ENCODE measurements at places on chromosomes 6 and 20.

DNA sequence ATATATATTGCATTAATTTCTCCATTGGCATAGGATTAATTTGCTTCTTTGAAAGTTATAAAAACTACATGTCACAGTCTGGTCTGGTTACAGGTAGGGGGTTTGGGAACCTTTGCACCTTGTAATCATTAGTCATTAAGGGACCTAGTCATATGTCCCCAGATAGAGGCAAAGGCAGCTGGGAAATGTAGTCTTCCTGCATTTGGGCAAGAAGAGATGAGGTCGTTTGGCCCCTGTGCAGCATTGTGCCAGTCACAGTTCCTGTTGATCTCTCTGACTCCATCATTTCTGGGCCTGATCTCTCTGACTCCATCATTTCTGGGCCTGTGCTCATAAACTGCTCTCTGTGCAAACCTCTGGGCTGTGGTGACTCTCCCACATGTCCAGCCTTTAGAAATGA, 73.2 kb downstream of the BCKDHB start:
- no peak for DNase-seq

GRCh38 chr6:41767112-41767833, 12.4 kb downstream of the FRS3 start:
- no peak for DNase-seq

GRCh38 chr6:108589244-108589791, 28.6 kb downstream of the FOXO3 start:
- no peak for DNase-seq

- DNase-seq = no peak
Measured at GRCh38 chr20:13101276-13101675, 92.5 kb downstream of the SPTLC3 start.

GRCh38 chr6:24126586-24127192, 674 bp downstream of the NRSN1 start:
- DNase-seq = no peak

DNA sequence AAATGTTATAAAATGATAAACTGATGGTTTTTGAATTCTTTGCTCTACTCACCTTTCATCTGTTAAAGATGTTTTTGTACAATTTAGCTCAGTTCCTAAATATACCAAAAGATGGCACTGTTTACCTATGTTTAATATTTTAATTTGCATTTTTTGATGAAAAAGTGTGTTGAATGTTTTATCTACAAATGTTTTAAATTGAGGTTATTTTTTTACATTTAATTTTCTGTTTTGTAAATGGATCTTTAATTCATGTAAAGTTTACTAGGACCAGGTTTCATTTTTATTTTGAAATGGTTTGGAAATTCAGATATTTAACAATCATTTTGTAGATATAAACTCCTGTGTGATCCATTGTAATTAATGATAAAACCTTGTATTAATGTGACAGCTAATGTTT, 30.0 kb downstream of the CDKAL1 start:
- no peak for DNase-seq

GRCh38 chr6:135814043-135814442, 37.5 kb upstream of the PDE7B start:
- DNase-seq = no peak

- DNase-seq = no peak
Measured at GRCh38 chr20:60117065-60117464, 158.8 kb downstream of the CDH26 start.

DNA sequence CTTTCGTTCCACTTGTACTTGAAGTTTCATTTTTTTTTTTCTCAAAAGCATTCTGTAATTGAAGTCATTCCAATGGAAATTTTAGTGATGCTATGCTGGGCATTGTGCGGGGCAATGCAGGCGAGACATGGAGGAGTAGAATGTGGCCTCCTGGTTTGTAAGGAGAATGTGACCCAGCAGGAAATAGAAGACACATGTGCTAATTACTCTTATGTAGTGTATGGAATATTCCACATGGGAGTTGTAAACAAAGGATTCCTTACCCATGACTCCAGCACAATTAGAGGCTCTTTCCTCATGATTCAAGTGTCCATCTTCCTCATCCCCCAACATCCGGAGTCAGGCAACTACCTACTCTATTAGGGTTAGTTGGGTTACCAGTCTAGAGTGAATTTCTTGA, 14.9 kb upstream of the RFPL4B start:
- DNase-seq = no peak

- no peak for DNase-seq
Measured at GRCh38 chr20:58877976-58878360, 25.5 kb downstream of the GNAS start.

DNA sequence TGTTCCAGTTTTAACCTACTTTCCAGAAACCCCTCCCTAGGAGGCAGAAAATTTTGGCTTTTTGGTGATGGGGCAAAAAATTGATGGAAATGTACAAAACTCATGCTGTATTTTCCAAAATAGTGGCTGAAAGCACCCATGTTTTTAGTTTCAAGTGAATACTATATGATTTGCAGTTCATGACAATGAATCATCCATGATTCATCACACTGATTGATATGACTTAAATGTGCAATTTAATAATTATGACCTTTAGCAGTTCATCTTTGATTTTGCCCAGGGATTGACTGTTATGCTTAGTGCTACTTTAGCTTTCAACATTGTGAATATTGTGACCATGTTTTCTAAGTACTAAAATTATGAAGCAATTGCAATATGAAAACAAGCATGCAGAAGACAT, 478.7 kb downstream of the HTR1B start:
- no peak for DNase-seq

- no peak for DNase-seq
Measured at GRCh38 chr20:37526238-37526838, 1.3 kb downstream of the BLCAP start.

DNA sequence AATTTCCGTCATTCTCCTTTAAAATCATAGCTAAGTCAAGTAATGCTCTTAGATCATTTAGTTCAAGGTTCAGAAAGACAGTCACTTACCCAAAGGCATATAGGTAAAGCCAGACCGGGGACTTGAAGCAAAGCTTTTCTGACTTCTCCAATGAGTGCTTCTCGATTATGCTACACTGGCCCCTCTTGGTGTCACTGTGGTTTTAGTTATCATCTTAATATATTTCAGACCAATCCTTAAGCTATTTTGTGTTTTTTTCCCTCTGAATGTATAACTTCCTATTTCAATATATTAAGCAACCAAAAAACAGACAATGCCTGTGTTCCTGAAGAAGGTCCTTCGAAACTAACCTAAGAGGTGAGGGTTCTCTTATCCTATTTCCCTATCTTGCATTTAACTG, 3.9 kb downstream of the PRDM1 start:
- DNase-seq = no peak

- no peak for DNase-seq
Measured at GRCh38 chr6:170032197-170032596, 258.7 kb downstream of the DLL1 start.

DNA sequence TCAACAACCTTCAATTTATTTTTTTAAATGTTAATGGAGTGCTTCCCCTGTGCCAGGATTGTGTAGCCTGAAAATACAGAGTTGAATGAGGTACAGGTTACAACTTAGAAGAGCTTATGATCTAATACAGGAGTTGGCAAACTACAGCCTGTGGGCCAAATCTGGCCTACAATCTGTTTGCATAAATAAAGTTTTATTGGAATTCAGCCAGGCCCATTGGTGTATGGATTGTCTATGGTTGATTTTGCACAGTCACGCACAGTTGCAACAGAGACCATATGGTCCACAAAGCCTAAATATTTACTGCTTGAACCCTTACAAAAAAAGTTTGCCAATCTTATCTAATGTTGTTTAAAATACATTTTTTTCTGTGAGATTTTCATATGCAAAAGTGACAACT, 177.3 kb upstream of the CCN2 start:
- DNase-seq = no peak

GRCh38 chr6:109019911-109020310, 74.7 kb downstream of the SESN1 start:
- DNase-seq = no peak

DNA sequence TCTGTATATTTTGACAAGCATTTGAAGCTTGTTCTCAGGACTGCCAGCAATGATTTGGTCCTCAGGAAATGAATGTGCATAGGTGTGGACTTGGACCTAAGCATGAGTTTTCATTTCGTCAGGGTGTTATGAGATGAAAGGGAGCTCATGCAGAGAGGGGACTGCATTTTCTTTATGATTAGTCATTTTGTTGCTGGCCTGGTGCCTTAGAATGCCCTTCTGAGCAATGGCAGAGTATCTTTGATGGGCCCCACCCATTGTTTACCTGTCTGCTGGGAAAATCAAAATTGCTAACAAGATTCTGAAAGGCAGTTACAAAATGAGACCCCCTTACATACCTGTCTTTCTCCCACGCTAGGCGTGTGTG, 51.5 kb upstream of the MTHFD1L start:
- DNase-seq = no peak

GRCh38 chr6:13113981-13114593, 214.2 kb downstream of the TBC1D7 start:
- DNase-seq = no peak

GRCh38 chr6:135449246-135449645, 48.3 kb downstream of the AHI1 start:
- no peak for DNase-seq

- DNase-seq = no peak
Measured at GRCh38 chr6:38092964-38093363, 273.4 kb downstream of the ZFAND3 start.

GRCh38 chr6:105036351-105036750, 79.4 kb downstream of the LIN28B start:
- no peak for DNase-seq

DNA sequence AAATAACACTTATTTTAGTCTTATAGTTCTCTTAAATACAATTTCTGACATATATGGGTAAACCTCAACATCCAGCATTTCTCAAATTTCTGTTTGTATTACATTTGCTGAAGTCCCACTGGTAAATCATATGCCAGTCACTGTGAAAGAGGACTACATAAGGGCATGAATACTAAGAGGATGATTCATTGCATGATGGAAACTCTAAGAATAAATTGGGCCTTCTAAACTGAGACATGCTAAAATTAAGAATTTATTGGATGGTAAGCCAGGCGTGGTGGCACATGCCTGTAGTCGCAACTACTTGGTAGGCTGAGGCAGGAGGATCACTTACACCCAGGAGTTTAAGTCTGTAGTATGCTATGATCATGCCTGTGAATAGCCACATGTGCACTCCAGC, 12.1 kb downstream of the DEFB123 start:
- DNase-seq = no peak

DNA sequence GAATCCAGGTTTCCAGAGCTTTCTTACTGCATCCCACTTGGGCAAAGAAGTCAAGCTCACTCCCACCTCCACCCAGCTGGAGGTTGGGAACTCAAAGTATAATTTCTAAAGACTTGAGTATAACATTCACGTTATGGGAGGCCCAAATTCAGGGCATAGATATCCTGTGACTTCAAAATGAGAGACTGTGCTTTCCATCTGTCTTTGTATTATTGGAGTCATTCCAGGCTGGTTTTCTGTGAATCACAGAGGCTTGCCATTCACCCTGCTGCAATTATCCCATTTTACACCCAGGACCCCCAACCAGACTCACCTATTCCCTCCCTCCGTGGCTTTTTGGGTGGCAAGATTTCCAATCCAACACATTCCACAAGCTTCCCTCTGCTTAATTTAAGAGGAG, 19.3 kb upstream of the SRC start:
- DNase-seq = no peak

GRCh38 chr6:128899341-128900050, 16.6 kb downstream of the LAMA2 start:
- DNase-seq = no peak

GRCh38 chr6:26199773-26200764, 112.8 kb downstream of the HFE start:
- no peak for DNase-seq

DNA sequence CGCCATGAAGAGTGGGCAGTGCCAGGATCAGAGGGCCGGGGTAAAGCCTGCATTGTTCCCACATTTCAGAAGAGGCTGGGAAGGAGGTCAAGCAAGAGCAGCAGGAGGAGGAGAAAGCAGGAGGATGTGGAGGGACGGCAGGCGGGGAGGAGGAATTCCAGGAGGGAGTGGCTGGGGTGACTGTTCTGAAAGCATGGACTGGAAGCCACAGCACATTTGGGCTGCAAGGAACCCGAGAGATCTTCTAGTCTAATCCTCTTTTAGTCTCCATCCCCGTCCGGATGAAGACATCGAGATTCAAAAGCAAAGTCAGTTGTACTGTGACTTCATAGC, 76.9 kb downstream of the FAM50B start:
- no peak for DNase-seq

GRCh38 chr6:101921829-101922450, 528.4 kb downstream of the GRIK2 start:
- no peak for DNase-seq

DNA sequence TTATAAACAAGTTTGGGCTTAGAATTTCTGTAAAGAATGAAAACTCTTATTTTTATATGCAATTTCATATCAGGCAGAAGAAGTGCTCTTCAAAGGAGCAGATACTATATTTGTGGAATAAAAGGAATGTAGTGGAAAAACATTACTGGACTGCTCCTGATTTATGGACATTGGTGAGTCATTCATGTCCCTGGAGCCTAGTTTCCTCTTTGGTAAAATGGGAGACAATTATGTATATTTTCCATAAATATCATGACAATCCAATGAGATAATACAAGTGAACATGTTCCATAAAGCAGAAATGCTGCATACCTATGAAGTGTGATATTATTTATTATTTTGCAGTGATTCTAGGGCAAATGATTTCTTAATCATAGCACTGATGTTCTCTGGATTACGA, 445.8 kb upstream of the CITED2 start:
- no peak for DNase-seq

DNA sequence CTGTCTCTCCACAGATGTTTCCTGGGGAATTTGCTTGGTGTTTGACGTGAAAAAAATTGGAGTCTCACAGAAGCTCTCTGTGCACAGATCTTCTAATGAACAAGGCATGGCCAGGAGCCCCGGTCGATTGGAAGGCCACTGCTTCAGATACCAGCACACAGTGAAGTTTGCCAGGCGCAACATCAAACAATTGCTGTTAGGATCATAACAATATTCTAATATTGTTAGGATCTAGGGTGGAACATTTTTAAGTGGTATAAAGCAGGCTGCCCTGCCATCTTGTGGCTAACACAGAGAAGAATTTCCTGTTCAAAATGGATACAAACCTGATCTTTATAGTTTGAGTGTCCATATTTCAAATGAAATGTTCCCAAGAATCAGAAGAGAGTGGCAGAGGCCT, 64.1 kb downstream of the C6orf118 start:
- no peak for DNase-seq

Data from NCI-H1092 (cell line).